ENCODE measurements at places on chromosomes 4 and X.

- no peak overlapping the region for H3K27ac ChIP-seq
- H3K27me3 ChIP-seq = peaks cover 15% of the 10 kb centered on the region
- no peak for DNase-seq
- no peaks in the 10 kb centered on the region for H3K36me3 ChIP-seq
- no peak overlapping the region for H3K4me3 ChIP-seq
These were observed 8.4 kb downstream of the NIPAL1 start for GRCh38 chr4:48025005-48025404.

- H3K27ac ChIP-seq = no peak overlapping the region
- peaks cover 1% of the 10 kb centered on the region for H3K27me3 ChIP-seq
- DNase-seq = peak; percentile 4
- no peaks in the 10 kb centered on the region for H3K36me3 ChIP-seq
These were observed 76.1 kb downstream of the ARHGAP6 start for GRCh38 chrX:11589641-11590040.

DNA sequence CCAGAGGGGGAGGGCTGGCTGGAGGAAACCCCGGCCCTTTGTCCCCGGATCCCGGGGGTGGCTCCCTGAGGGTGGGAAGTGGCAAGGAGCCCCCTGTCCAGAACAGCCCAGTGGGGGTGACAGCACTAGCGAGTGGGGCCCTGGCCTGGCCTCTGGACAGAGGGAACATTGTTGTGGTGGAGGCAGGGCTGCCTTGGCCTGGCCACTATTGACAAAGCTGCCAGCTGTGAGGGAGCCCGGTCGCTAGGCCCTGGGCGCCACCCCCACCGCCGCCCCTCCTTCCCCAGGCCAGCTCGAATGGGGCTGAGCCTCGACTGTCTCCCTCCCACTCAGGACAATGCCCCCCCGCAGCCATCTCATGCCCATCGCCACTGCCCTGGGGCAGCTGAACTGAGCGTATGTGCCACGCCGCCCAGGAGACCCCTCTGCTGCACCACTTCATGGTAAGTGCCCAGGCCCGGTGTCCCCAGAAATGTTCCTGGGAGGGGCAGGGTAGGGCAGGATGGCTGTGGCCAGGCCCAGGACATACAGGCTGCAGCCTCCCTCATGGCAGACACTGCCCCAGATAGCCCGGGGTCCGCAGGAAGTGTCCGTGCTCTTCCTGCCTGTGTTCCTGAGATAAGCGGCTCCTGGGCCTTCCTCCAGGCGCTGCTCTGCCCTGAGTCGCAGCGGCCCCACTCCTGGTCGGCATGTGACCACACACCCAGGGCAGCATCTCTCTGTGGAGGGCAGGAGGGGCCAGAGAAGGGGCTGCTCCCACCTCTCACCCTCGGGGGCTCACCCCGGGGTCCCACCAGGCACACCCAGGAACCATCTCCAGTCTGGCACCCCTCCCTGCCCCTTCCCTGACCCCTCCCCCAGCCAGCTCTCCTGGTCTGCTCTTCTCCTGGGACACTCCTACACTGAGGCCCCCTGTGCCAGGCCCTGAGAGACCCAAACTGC is 1.4 kb downstream of the PLXNB3 start:
- peaks cover 16% of the 10 kb centered on the region for H3K4me1 ChIP-seq
- DNase-seq = no peak
- no peak overlapping the region for H3K27ac ChIP-seq
- no peaks in the 10 kb centered on the region for H3K27me3 ChIP-seq

DNA sequence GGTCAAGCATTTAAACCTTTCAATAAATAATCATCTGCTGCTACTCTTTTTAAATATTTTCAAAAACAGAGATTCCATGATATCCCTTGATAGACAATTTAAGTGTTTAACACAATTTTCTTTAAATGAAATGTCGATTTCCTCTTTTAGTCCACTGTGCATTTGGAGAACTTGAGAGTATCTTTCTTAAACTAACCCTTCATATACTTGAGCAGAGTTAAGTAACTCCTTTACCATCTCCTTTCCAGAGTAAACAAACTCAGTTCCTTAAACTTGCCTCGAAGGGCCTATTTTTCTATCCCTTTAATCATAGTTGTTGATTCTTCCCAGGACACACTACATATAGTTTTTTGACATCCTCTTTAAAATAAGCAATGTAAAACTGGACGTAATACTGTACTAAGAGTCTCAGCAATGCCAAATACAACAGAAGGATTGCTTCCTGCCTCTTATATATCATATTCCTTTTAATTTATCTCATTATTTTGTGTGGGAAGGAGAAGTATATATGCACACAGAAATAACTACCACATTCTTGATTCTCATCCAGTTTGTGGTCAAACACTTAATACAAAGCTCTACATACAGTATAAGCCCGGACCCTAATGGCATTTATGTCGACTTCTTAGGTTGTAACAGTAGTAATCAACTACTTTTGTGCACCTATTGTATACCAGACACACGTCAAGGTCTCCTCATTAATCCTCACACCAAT is 22.8 kb downstream of the RAB28 start:
- no peaks in the 10 kb centered on the region for H3K27me3 ChIP-seq
- H3K4me1 ChIP-seq = peaks cover 23% of the 10 kb centered on the region
- peaks cover 36% of the 10 kb centered on the region for H3K36me3 ChIP-seq
- H3K27ac ChIP-seq = no peak overlapping the region
- no peak for DNase-seq

- peaks cover 49% of the 10 kb centered on the region for H3K27me3 ChIP-seq
- H3K4me3 ChIP-seq = peak overlapping the region; percentile 45
- no peak overlapping the region for H3K27ac ChIP-seq
- no peaks in the 10 kb centered on the region for H3K36me3 ChIP-seq
These were observed 568 bp downstream of the FHDC1 start for GRCh38 chr4:152936446-152937335.

- DNase-seq = no peak
- H3K36me3 ChIP-seq = no peaks in the 10 kb centered on the region
- H3K4me3 ChIP-seq = no peak overlapping the region
These were observed 39.7 kb upstream of the SPRY1 start for GRCh38 chr4:123356921-123357320.
